ENCODE measurements at places on chromosomes 13 and 19. TPM values are rescaled to one million over a fixed set of nuclear protein-coding genes. Genes with fewer than 3 reads are reported as not detected.

GRCh38 chr13:83248751-83249150, 633.5 kb downstream of the SLITRK1 start:
- no peak overlapping the region for H3K27ac ChIP-seq
- H3K4me3 ChIP-seq = no peak overlapping the region
- H3K36me3 ChIP-seq = no peaks in the 10 kb centered on the region

GRCh38 chr19:55958356-55958755, 10.7 kb downstream of the NLRP8 start:
- H3K27ac ChIP-seq = no peak overlapping the region
- H3K4me3 ChIP-seq = no peak overlapping the region
- no peaks in the 10 kb centered on the region for H3K36me3 ChIP-seq
- no peaks in the 10 kb centered on the region for H3K27me3 ChIP-seq

The CCL25 gene
- polyA plus RNA-seq = 0.28 TPM

DNA sequence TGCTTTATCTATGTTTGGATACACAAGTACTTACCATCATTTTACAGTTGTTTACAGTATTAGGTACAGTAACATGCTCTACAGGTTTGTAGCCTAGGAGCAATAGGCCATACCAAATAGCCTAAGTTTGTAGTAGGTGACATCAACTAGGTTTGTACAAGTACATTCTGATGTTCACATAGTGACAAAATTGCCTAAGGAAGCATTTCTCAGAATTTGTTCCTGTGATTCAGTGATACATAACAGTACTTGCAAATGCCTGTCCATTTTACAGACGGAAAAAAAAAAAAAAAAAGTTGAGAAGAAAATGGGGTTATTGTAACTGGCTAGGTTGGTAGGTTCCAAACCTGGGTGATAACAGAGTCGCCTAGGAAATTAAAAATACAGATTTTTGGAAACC, 13.6 kb downstream of the UFM1 start:
- H3K27me3 ChIP-seq = no peaks in the 10 kb centered on the region
- no peak overlapping the region for H3K27ac ChIP-seq
- H3K36me3 ChIP-seq = peaks cover 2% of the 10 kb centered on the region
- DNase-seq = no peak
- H3K4me3 ChIP-seq = no peak overlapping the region
- H3K4me1 ChIP-seq = peaks cover 3% of the 10 kb centered on the region

DNA sequence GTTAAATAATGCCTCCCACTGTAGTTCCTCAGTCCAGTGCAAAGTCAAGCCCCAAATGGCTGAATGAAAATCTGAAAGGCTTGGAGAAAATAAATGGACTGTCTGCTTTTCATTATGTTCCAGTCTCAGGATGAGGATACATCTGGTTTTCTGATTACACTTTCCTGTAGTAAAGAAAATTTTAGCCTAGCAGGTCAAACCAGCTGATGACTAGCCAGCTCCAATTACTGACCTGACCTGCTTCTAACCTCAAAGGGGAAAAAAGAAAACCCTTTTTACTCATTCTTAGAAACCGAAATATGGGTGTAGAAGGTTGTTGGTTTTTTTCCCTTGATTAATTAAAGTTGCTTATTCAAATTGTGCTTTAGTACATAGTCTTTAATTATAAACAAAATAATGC, 418.4 kb downstream of the EFNB2 start:
- no peaks in the 10 kb centered on the region for H3K27me3 ChIP-seq
- no peak overlapping the region for H3K4me3 ChIP-seq
- H3K36me3 ChIP-seq = no peaks in the 10 kb centered on the region

The CD70 gene
- polyA plus RNA-seq = 14.6 TPM

- no peak overlapping the region for H3K27ac ChIP-seq
- no peak for DNase-seq
- no peaks in the 10 kb centered on the region for H3K4me1 ChIP-seq
- no peak overlapping the region for H3K4me3 ChIP-seq
- no peaks in the 10 kb centered on the region for H3K36me3 ChIP-seq
These were observed 33.0 kb upstream of the EHD2 start for GRCh38 chr19:47679922-47680857.

The TEX29 gene
- 1.3 TPM for polyA plus RNA-seq

The PCDH20 gene
- polyA plus RNA-seq = not detected

The CUL4A gene
- 41.0 TPM for polyA plus RNA-seq

GRCh38 chr19:48253999-48254398, 1.7 kb downstream of the CARD8 start:
- H3K4me3 ChIP-seq = no peak overlapping the region
- DNase-seq = no peak
- H3K27me3 ChIP-seq = no peaks in the 10 kb centered on the region

The ZNF844 gene
- polyA plus RNA-seq = 7.7 TPM

- no peak overlapping the region for H3K27ac ChIP-seq
- H3K27me3 ChIP-seq = no peaks in the 10 kb centered on the region
- peaks cover 18% of the 10 kb centered on the region for H3K4me1 ChIP-seq
- no peaks in the 10 kb centered on the region for H3K36me3 ChIP-seq
- DNase-seq = no peak
- H3K4me3 ChIP-seq = peak overlapping the region; percentile 81
These were observed 675 bp upstream of the PGPEP1 start for GRCh38 chr19:18339723-18340122.

The SNRPD2 gene
- polyA plus RNA-seq = 281 TPM

GRCh38 chr13:107835339-107836018, 379.9 kb downstream of the LIG4 start:
- no peak overlapping the region for H3K27ac ChIP-seq
- no peaks in the 10 kb centered on the region for H3K36me3 ChIP-seq
- H3K27me3 ChIP-seq = no peaks in the 10 kb centered on the region
- DNase-seq = no peak

DNA sequence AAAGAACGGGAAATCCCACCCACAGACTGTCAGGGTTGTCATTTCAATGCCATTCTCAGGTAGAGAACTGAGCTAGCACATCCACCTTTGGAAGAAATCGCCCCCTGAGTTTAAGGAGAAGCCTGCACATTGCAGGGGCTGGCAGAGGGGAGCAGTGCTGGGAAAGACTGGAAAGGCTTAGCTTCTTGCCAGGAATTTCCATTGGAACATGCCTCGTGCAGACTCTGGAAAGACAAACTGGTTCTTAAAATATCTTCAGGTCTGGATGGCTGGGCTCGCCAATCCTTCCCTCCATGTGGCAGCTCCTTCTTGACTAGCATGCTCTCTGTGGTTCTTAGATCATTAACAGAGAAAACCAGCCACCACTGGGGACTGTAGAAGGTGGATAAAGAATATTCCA, 414.1 kb downstream of the TSHZ3 start:
- no peaks in the 10 kb centered on the region for H3K36me3 ChIP-seq
- H3K4me1 ChIP-seq = no peaks in the 10 kb centered on the region
- DNase-seq = no peak
- H3K27me3 ChIP-seq = no peaks in the 10 kb centered on the region
- H3K27ac ChIP-seq = no peak overlapping the region

DNA sequence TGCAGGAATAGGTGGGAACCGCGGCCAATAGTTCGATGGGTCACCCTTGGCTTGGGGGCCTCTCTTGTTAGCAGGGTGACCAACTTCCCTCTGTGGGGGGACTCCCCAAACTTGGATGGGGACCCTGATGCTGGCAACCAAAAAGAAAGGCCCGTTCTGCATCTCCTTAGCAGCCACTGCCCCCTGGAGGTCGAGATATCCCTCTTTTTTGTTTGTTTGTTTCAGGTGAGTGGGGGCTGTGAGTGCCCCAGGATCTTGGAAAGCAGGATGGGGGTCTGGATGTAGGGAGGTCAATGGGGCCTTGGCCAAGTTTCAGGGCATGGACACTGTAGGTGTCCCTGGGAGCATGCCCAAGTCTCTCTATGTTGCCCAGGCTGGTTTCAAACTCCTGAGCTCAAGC, 7.7 kb upstream of the CRTC1 start:
- H3K4me3 ChIP-seq = no peak overlapping the region
- H3K4me1 ChIP-seq = no peaks in the 10 kb centered on the region
- DNase-seq = peak; percentile 38

DNA sequence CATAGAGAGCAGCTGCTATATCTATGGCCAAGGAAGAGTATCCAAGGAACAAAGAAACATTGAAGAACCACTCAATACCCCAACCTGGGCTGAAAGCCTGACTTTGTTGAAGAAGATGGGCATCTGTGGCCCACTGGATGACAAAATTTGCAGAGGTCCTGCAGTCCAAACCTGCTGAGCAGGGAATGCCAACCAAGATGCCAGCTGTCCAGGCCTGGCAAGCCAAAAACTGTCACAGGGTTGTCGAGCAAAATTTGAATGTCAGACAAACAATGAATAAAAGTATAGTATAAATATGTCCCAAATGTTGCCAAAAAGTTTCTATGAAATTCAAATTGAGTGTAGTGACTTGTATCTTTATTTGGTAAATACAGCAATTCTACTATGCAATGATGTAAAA, 1040.2 kb downstream of the PCDH9 start:
- no peaks in the 10 kb centered on the region for H3K27me3 ChIP-seq
- H3K4me1 ChIP-seq = no peaks in the 10 kb centered on the region
- H3K4me3 ChIP-seq = no peak overlapping the region

DNA sequence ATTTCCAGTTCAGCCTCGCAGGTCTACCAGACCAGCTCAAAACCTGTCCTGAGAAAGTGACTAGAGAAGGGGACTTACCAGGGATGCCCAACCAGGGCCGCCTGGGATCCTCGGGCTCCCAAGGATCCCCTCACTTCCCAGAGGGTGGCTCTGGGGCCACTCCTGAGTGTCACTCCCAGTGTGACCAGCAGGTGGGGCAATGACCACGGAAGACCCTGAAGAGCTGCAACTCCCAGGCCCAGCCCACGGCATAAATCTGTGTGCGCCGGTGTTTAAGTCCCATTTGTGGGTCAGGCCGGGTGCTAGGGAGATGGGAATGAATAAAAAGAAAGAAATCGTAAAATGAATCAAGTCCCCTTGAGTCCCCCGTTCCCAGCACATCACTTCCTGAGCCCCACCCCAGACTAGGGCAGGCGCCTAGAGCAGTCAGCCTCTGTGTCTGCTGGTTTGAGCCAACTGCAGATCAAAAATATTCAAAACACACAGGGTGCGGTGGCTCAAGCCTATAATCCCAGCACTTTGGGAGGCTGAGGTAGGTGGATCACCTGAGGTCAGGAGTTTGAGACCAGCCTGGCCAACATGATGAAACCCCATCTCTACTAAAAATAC, 10.7 kb downstream of the PTGIR start:
- peak; percentile 89 for DNase-seq
- H3K27ac ChIP-seq = no peak overlapping the region
- H3K36me3 ChIP-seq = no peaks in the 10 kb centered on the region
- peaks cover 71% of the 10 kb centered on the region for H3K4me1 ChIP-seq
- H3K4me3 ChIP-seq = no peak overlapping the region

The PGLYRP2 gene
- not detected for polyA plus RNA-seq

DNA sequence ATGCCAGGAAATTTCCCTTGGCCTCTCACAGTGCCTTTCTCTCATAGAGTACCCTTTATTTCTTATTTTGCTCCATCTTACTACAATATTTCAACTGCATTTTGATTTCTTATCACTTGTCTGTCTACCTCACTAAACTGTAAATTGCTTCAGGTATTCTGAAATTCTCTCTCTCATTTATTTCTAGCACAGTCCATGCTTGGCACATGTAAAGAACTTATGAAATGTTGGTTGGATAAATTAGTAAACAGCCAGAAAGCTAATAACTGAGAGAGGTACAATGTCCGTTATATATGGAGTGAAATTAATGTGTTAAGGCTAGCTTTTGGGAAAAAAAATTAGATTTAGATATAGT, 138.3 kb upstream of the RFC3 start:
- no peak overlapping the region for H3K4me3 ChIP-seq
- H3K27me3 ChIP-seq = no peaks in the 10 kb centered on the region
- peaks cover 11% of the 10 kb centered on the region for H3K4me1 ChIP-seq
- H3K27ac ChIP-seq = no peak overlapping the region
- no peak for DNase-seq

The IFI30 gene
- 222 TPM for polyA plus RNA-seq

GRCh38 chr13:91313581-91313980, 33.9 kb upstream of the MIR17HG start:
- no peak for DNase-seq
- no peaks in the 10 kb centered on the region for H3K36me3 ChIP-seq
- no peak overlapping the region for H3K4me3 ChIP-seq
- no peaks in the 10 kb centered on the region for H3K27me3 ChIP-seq
- no peak overlapping the region for H3K27ac ChIP-seq
- H3K4me1 ChIP-seq = no peaks in the 10 kb centered on the region

GRCh38 chr13:50810998-50811397, 32.5 kb downstream of the DLEU7 start:
- H3K27me3 ChIP-seq = no peaks in the 10 kb centered on the region
- peak; percentile 76 for DNase-seq
- peaks cover 28% of the 10 kb centered on the region for H3K4me1 ChIP-seq
- no peak overlapping the region for H3K4me3 ChIP-seq
- H3K36me3 ChIP-seq = no peaks in the 10 kb centered on the region
- H3K27ac ChIP-seq = peak overlapping the region; percentile 89

- peak overlapping the region; percentile 99 for H3K4me3 ChIP-seq
- H3K36me3 ChIP-seq = peaks cover 3% of the 10 kb centered on the region
- H3K4me1 ChIP-seq = peaks cover 71% of the 10 kb centered on the region
- peak; percentile 83 for DNase-seq
- peak overlapping the region; percentile 79 for H3K27ac ChIP-seq
These were observed 5.2 kb downstream of the LCP1 start for GRCh38 chr13:46176756-46177155.

- H3K4me1 ChIP-seq = no peaks in the 10 kb centered on the region
- peaks cover 2% of the 10 kb centered on the region for H3K36me3 ChIP-seq
- no peak overlapping the region for H3K27ac ChIP-seq
- H3K27me3 ChIP-seq = no peaks in the 10 kb centered on the region
- no peak overlapping the region for H3K4me3 ChIP-seq
- DNase-seq = no peak
These were observed 15.1 kb downstream of the SAFB start for GRCh38 chr19:5637971-5638370.

- H3K36me3 ChIP-seq = no peaks in the 10 kb centered on the region
- DNase-seq = no peak
- H3K27ac ChIP-seq = no peak overlapping the region
- H3K4me3 ChIP-seq = no peak overlapping the region
These were observed 1936.5 kb downstream of the PCDH9 start for GRCh38 chr13:65293530-65294198.

The SLITRK6 gene
- polyA plus RNA-seq = not detected

DNA sequence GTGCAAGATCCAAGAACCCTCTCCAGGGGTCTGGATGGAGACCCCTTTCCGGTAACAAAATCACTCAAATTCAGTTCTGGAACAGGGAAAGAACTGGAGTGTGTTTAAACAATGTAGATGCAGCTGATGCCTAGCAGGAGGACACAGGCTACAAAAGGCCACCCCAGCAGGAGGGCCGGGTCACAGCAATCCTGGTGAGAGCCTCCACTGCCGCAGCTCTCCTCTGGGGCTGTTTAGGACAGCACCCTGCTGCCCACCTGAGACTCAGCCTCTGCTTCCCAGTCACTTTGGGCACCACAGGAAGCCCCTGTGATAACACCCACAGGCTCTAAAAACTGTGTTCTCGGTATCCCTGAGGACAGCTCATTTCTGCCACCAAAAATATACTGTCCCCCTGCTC, 318.7 kb upstream of the NBEA start:
- no peaks in the 10 kb centered on the region for H3K36me3 ChIP-seq
- no peaks in the 10 kb centered on the region for H3K4me1 ChIP-seq
- H3K4me3 ChIP-seq = no peak overlapping the region
- DNase-seq = no peak

The ZNF112 gene
- polyA plus RNA-seq = 0.51 TPM
